ENCODE measurements at places on chromosomes 6 and 20.

GRCh38 chr6:159819932-159820640 is 20.0 kb downstream of the PNLDC1 start:
- no peak for DNase-seq

DNA sequence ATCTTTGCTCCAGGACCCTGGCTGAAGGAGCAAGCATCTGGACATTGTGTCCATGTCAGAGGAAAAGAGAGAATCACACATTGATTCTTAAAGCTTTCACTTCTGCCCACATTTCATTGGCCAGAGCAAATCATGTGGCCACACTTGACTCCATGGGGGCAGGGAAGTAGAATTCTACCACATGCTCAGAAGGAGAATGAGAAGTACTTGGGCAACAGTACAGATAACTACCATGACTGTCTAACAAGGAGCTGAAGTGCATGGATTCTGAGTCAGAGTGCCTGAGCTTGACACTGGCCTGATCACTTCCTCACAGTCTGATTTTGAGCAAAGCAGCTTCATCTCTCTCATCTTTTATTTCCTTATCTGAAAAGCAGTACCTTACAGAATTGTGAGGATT is 38.6 kb downstream of the GHRH start:
- no peak for DNase-seq

- DNase-seq, result no peak
These were observed 12.1 kb downstream of the SRXN1 start for GRCh38 chr20:640674-641515.

DNA sequence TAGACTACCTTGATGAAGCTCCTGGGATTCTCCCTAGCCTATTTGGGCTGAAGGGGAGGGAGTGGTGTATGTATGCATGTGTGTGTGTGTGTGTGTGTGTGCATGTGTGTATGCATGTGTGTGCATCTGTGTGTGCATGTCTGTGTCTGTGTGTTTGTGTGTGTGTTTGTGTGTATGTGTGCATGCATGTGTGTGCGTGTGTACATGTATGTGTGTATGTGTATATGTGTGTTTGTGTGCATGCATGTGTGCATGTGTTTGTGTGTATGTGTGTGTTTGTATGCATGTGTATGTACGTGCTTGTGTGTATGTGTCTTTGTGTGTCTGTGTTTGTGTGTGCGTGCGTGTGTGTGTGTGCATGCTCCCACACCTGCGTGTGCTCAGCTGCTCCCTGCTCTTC is 15.4 kb downstream of the FGD2 start:
- DNase-seq, result no peak

GRCh38 chr20:62696434-62696957 is 12.1 kb upstream of the NTSR1 start:
- no peak for DNase-seq

GRCh38 chr6:144438103-144438502 is 153.0 kb downstream of the UTRN start:
- no peak for DNase-seq

Measured in stimulated activated CD8-positive, alpha-beta memory T cell treated with anti-CD3 and anti-CD28 coated beads, Interleukin-4, amount 100 ng/mL, for 4 hours (primary cell).